ENCODE measurements at places on chromosomes 16 and 17.

DNA sequence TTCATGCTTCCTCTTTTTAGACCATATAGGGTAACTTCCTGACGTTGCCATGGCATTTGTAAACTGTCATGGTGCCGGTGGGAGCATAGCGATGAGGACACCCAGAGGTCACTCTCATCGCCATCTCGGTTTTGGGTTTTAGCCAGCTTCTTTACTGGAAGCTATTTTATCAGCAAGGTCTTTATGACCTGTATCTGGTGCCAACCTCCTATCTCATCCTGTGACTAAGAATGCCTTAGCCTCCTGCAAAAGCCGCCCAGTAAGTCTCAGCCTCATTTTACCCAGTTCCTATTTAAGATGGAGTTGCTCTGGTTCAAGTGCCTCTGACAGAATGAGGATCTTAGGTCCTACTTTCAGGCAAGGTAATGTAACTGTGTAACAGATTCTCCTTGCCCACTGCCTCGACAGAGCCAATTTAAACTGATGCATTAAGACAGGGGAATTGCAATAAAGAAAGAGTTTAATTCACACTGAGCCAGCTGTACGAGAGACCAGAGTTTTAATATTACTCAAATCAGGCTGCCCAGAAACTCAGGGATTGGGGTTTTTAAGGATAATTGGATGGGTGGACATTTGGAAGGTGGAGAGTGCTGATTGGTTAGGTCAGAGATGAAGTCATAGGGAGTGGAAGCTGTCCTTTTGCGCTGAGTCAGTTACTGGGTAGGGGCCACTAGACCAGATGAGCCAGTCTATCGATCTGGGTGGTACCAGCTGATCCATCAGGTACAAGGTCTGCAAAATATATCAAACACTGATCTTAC, 59.9 kb upstream of the ATF7IP2 start:
- no peak for DNase-seq

DNA sequence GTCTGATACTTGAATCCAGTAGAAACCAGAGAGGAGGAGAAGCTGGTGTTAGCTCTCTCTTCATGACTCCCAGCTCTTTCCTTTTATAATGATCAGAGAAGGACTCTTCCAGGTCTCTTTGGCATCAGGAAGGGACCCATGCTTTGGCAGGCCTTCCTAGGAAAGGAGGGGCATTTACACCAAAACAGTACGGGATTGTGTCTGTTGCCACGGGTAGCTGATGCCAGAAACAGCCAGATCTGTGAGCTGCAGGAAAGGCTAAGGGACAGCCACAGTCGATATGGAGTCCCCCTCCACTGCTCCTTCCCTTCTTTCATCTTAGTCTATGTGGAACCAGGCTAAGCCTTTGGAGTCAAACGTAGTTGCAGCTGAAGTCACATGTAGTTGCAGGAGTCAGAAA, 9.3 kb downstream of the CEP295NL start:
- DNase-seq: no peak

DNA sequence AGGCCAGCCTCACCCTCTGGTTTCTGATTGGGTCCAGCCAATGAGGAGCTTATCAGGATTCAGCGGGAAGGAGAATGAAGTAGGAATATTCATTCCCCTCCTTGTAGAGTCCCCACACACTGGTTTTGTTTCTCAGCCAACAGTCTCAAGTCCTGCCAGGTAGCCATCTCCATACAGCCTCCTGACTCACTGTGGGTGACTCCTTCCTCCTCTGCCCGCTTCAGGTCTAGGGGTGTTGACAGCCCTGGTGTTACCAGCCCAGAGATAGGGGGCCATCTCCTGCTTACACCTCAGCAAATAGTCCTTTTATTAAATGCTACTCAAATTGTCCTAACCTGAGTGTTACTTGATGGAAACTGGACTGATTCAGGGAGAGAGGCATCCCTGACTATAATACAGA, 4.0 kb upstream of the MFAP4 start:
- no peak for DNase-seq

GRCh38 chr16:12021578-12022253, 45.2 kb downstream of the SNX29 start:
- DNase-seq: no peak

- no peak for DNase-seq
These were observed 533 bp downstream of the RASD1 start for GRCh38 chr17:17495536-17496188.

- no peak for DNase-seq
These were observed 6.6 kb downstream of the CD300C start for GRCh38 chr17:74539281-74539820.

DNA sequence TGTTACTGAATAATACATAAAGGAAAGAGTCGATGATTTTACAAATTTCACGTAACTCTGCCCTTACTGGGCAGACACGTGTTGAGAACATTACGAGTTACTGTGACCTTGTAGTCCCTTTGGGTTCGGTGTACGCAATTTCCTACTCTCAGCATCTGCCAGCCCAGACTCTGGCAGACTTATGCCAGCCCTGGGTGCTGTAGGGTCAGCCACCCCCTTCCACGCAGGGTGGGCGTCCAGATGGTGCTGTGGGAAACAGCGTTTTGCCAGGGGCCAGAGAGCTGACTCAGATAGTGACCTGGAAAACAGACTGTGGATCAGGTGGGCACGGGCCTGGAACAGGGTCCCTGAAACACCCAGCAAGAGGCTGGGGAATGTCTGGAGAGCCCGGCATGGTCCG, 148.9 kb downstream of the RPTOR start:
- DNase-seq: no peak

DNA sequence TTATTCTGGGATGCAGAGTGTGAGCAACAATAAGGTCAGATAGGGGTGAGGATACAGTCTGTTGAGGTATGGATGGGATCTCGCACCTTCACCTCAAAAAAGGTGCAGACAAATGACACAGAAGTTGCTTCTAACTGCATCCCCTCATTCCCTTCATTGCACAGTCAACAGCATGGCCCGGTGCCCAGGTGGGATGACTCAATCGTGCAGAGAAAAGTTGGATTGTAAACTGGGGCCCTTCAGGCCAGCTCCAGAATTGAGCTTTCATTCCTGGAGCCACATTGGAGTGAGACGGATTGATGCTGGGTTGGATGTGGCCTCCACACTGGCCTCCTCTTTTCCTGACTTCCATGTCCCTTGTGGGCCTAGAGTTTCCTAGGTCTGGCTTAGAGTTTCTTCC, 977.4 kb downstream of the KCNJ18 start:
- DNase-seq: no peak

GRCh38 chr16:49608098-49608497, 234.5 kb downstream of the C16orf78 start:
- DNase-seq: no peak

DNA sequence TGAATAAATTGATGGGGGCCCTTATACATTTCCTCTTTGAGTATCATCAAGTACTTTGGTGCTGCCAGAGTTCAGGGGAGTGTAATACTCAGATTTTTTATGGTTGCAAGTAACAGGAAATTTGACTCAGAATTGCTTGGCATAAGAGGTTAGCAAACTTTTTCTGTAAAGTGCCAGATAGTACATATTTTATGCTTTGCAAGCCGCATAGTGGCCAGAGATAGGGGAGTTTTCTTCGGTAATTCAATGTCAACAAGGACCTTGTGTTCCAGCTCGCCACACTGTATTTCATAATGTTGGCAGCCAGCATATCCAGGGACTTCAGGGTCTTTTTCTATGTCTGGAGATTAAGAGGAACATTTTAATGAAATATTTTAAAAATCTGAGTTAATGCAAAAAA, 51.0 kb upstream of the MARCHF10 start:
- DNase-seq: no peak

Data from DMS153 (cell line).